ENCODE measurements at places on chromosomes 4 and X. TPM values are rescaled to one million over a fixed set of nuclear protein-coding genes. Genes with fewer than 3 reads are reported as not detected.

SH2D1A gene
- total RNA-seq: not detected

CCNI gene
- 161 TPM for total RNA-seq

HMX1 gene
- not detected for total RNA-seq

USP11 gene
- 54.1 TPM for total RNA-seq

DNAAF6 gene
- not detected for total RNA-seq

All from bladder microvascular endothelial cell (primary cell).